ENCODE measurements at places on chromosomes 7 and 10.

DNA sequence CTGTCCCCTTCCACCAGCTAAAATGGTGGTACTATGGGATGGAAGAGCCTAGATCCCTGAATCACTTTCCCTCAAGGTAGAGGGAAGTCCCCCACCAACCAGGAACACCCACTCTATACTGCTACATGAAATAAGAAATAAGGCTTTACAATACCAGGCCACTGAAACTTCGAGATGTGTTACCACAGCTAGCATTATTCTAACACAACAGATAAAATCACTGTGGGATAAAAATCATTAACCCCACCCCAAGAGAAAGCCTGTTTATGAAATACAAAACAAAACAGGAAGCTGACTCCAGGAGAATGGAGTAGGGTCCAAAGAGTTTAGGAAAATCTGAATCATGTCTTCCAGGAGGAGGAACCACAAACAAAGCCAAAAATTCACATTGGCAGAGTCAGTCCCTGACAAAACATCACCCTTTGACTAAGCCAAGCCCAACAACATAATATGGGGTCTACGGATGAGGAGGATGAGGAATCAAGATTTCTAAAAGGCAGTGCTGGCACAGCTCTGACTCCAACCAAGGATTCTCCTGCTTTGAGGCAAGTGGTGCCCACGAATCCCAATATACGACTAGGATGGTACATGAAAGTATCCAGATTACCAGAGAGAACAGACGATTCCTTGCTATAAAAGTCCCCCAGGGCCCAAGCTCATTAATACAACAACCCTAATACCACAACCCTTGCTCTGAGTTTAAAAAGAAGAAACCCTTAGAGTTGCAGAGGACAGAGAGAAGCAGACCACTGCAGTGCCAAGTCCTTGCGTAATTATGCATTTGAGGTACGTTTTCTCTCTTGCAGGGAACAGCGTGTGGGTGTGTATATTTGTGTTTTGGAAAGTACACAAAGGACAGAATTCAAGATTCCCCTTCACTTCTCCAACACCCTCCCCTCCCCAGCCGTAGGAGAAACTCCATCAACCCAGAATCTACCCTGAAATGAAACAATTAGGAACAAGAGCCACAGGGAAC, 23.7 kb downstream of the XPNPEP1 start:
- no peak for DNase-seq

GRCh38 chr10:95728526-95728925, 27.4 kb upstream of the ENTPD1 start:
- no peak for DNase-seq

- no peak for DNase-seq
Observed at GRCh38 chr7:155247479-155248365, 50.0 kb upstream of the INSIG1 start.

- DNase-seq = no peak
Observed at GRCh38 chr10:28897617-28898464, 220.5 kb downstream of the BAMBI start.

DNA sequence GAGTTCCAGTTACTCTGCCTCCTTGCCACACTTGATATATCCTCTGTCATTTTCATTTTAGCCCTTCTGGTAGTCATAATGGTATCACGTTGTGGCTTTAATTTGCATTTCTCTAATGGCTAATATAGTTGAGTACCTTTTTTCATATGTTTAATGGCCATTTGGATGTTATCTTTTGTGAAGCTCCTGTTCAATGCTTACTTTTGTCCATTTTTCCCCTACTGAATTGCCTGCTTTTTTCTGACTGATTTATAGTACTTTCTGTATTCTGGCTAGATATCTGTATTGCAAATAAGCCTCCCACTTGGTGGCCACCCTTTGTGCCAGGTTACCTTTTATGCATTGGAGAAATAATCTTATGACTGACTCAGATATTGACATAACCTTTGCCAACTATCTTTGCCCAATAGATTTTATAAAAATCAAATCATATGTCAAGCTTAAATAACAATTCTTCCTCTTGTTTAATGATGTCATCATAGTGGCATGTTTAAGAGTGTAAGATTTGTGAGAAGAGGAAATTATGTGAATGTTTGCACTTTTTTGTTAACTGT, 50.6 kb downstream of the PRPF18 start:
- no peak for DNase-seq

DNA sequence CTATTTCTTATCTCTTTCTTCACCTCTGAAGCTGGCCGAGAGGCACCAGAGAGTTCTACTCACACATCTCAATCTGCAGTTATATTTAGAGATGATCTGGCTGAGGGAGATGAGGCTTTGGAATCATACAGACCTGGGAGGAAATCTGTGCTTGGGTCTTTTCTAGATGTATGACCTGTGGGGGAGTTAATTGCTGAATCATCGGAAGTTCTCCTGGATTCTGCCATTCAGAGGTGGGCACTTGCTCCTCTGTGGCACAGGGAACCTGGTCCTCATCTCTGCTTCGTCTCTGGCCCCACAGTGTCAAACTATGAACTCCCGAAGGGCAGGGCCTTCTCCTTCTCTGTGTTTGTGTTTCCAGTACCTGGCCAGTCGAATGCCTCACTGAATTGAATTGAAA, 52.5 kb downstream of the BLNK start:
- no peak for DNase-seq

DNA sequence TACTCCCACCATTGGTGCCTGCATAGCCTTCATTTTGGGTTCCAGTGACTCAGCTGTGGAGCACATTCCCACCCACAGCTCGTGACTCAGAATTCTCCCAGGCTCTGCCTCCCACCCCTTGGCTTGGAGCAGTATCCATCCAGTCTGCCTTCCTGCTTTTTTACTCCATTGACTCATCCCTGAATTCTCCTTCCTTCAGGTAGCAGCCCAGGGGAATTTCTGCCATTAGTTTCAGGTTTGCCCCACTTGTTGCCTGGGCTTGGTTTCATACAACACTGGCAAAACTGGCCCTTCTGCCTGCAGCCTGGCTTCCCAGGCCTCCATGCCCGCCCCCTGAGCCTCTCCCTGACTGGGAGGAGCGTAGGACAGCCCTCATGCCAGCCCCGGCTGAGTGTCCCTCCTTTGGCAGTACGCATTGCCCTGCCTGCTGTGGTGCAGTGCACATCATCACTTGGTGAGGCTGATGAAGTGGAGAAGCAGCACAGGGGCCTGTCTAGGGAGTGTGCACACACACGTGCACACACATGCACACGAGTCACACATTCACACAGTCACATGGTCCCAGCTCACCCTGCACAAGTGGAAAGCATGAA, 55.0 kb downstream of the SNX10 start:
- DNase-seq = no peak

GRCh38 chr10:59079386-59080226, 96.8 kb upstream of the PHYHIPL start:
- no peak for DNase-seq

GRCh38 chr7:78220754-78221153, 422.2 kb downstream of the PHTF2 start:
- no peak for DNase-seq

DNA sequence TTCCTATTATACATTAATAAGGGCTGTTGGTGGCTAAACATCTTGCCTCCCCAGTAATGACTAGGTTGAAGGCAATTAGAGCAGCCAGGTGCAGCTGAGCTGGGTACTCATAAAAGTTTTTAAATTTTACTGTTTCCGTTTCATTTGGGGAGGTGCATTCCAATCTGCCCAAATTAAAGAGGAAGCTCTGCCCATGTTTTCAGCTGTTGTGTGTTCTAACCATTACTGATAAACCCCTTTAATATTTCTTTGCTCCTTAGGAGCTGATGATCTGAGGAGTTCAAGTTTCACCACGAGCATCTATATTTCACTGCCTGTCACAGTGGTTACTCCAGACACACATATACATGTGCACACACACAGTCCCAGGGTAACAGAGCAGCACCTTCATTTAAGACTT, 94.4 kb downstream of the JAZF1 start:
- no peak for DNase-seq

DNA sequence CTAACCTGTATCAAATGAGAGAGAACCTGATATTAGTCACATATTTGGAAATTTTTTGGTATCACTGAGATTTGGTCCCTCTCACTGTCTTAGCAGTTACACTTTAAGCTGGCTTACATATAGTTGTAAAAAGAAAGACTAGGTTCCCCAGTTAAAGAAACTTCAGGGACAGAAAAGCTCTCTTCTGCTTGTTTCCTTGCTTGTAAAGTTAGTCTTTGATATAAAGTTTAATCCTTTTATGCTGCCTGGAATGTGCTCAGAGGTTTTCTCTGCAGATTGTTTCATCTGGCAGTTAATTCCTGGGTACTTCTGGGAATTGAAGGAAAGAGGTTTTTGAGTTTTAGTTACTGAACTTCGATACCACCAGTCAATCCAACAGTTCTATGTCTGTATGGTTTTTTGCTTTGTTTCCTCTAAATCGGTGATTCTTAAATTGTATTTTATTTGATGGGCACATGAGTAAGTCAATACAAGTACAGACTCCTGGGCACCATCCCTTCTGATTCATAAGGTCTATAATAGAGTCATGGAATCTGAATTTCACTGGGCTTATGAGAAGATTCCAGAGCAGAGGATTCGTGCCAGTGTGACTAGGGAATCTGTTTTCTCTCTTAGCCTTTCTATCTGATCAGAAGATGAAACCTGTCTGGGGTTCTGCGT, 1080.9 kb upstream of the C7orf33 start:
- no peak for DNase-seq

- no peak for DNase-seq
Observed at GRCh38 chr10:33982995-33983394, 648.5 kb upstream of the NRP1 start.

GRCh38 chr7:4202154-4202736, 479.9 kb upstream of the FOXK1 start:
- no peak for DNase-seq

- DNase-seq = no peak
Observed at GRCh38 chr7:96320442-96320841, 1.5 kb downstream of the SLC25A13 start.

DNA sequence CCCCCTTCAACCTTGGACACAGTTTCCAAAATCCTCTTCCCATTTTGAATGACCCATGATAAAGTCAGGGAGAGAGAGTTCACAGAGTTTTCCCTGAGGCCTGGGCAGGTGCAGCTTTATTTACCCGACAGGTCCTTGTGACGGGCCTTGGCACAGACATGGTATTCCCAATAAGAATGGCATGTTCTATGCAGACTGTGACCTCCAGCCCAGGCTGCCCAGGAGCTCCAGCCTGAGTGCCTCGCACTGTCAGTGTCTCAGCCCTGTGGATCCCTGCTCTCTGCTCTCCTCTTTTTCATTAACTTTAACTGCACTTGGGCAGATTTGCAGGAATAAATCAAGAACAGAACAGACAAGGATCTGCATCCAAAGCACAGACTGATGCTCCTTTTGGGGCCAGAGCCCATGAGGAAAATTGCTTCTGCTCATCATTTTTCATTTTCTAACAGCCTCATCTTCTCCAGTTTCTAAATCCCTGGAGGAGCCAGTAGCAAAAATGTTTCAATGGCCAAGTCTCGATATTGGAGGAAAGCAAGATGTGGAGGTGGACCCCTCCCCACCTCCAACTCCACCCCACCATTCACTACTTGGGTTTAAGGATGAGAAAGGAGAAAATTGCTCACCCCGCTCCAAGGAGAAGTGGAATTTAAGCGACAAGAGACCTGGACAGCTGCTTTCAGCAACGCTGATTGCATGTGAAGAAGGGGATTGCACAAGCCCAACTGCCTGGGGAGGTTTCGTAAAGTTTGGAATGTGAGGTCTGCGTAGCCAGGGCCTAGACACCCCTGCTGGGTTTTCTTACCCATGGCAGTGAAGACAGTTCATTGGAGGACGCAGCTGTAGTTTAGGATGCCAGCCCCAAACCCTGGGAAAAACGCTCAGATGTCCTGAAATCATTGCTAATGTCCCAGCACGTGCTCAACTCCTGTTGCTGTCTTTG, 225.9 kb downstream of the WDR11 start:
- no peak for DNase-seq

- DNase-seq = no peak
Observed at GRCh38 chr7:87797395-87797794, 78.8 kb downstream of the SLC25A40 start.

DNA sequence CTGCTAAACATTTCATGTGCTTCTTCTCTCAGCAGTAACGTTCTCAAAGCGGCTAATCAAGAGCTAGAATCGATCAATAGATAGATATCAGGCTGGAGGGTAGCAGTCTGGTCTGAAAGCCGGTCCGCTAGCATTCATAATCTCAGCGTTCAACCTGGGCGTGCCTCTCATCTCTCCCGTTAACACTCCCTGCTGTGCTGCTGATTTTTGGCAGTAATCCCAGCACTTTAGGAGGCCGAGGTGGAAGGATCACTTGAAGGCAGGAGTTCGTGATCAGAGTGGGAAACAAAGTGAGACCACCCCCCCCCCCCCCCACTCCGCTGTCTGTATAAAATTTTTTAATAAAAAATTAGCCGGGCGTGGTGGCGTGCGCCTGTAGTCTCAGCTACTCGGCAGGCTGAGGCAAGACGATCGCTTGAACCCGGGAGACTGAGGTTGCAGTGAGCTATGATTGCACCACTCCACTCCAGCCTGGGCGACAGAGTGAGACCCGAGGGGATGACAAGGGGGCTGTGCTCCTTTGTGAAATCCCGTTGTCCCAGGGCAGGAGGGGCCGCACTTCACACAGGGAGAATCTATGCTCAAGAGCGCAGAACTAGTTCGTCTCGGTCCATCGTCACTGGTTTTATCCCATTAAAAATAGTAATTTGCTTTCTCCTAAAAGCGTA, 624 bp upstream of the CEP55 start:
- DNase-seq = no peak

- no peak for DNase-seq
Observed at GRCh38 chr10:74151879-74152722, 1.1 kb downstream of the ADK start.

DNA sequence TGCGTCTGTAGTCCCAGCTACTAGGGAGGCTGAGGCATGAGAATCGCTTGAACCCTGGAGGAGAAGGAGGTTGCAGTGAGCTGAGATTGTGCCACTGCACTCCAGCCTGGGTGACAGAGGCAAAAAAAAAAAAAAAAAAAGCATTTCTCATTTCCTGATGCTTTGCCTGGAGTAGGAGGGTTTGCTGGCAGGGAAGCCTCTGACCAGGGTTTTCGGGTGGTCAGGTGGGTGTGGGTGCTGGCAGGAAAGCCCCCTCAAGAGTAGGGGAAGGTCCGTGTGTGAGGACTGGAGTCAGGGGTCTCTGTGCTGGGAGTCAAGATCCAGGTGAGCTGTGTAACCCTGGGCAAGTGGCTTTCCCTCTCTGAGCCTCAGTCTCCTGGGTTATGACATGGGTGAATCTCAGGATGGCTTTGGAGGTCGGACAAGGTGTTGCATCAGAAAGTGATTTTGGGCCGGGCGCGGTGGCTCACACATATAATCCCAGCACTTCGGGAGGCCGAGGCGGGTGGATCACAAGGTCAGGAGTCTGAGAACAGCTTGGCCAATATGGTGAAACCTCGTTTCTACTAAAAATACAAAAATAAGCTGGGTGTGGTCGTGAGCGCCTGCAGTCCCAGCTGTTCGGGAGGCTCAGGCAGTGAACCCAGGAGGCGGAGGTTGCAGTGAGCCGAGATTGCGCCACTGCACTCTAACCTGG, 3.2 kb downstream of the AMZ1 start:
- no peak for DNase-seq

- no peak for DNase-seq
Observed at GRCh38 chr7:106568002-106568679, 92.8 kb downstream of the CCDC71L start.

GRCh38 chr7:100545360-100546128, 6.5 kb downstream of the AGFG2 start:
- no peak for DNase-seq

GRCh38 chr7:111835066-111835465, 272.8 kb upstream of the IMMP2L start:
- DNase-seq = no peak

- no peak for DNase-seq
Observed at GRCh38 chr7:155188357-155188756, 109.3 kb upstream of the INSIG1 start.

Measured in cortex of kidney (tissue), 1 donor.